ENCODE measurements at places on chromosomes 3 and 15.

GRCh38 chr3:134598763-134599545 lies 51.9 kb downstream of the KY start:
- no peak for DNase-seq

DNA sequence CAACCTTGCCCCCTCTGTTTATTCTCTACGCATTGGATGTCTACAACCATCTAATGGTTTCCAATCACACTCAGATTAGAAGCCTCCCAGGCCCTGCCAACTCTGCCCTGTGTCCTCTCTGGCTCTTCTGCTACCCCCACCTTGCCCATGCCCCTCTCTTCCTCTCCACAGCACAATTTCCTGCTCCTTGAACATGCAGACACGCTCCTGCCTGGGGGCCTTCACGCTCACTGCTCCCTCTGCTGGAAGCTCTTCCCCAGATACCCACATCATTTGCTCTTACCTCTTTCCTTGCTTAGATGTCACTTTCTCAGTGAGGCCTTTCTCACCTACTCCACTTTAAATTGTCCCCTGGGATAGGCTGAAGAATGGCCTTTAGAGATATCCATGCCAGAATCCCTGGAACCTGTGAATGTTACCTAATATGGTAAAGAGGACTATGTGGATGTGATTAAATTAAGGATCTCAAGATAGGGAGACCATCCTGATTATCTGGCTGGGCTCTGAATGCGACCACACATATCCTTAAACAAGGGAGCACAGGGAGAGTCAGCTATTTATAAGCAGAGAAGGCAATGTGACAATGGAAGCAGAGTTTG lies 9.9 kb downstream of the KY start:
- DNase-seq, result no peak

DNA sequence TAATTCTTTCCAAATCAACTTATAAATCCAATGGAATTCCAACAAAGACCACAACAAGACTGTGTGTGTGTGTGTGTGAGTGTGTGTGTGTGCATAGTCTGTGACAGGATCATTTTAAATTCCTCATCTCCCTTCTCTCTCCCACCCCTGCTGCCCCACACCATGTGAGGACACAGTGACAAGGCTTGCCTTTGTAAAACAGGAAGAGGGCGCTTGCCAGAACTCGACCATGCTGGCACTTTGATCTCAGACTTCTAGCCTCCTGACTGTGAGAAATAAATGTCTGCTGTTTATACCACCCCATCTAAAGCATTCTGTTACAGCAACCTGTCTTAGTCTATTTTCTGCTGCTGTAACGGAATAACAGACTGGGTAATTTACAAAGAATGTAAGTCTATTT lies 99.1 kb downstream of the NSMCE3 start:
- no peak for DNase-seq

- DNase-seq, result no peak
Observed at GRCh38 chr3:43215663-43216275, 70.6 kb upstream of the SNRK start.

GRCh38 chr3:94405258-94406035 lies 342.6 kb downstream of the NSUN3 start:
- DNase-seq, result no peak

- DNase-seq, result no peak
Observed at GRCh38 chr3:160129459-160130061, 95.7 kb upstream of the C3orf80 start.

GRCh38 chr3:171095063-171095462 lies 68.5 kb upstream of the SLC2A2 start:
- no peak for DNase-seq

GRCh38 chr15:77596821-77597803 lies 35.6 kb downstream of the LINGO1 start:
- no peak for DNase-seq

- no peak for DNase-seq
Observed at GRCh38 chr15:97981058-97981457, 20.6 kb downstream of the ARRDC4 start.

GRCh38 chr15:50790778-50791453 lies 25.4 kb upstream of the SPPL2A start:
- no peak for DNase-seq

- no peak for DNase-seq
Observed at GRCh38 chr3:34323517-34323916, 525.1 kb downstream of the PDCD6IP start.

DNA sequence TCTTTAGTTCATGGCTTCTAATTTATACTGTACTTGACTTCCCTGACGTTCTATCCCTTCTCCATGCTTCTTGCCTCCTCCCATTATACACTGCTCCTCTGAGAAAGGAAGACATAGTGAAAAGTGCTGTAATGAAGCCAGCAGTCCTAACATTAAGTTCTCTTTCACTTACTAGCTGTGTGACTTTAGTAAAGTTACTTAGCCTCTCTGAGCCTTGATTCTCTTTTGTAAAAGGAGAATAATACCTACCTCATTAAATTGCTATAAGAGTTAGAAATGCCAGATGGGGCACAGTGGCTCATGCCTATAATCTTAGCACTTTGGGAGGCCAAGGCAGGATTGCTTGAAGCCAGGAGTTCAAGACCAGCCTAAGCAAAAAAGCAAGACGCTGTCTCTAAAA lies 18.8 kb upstream of the IGF2BP2 start:
- no peak for DNase-seq

DNA sequence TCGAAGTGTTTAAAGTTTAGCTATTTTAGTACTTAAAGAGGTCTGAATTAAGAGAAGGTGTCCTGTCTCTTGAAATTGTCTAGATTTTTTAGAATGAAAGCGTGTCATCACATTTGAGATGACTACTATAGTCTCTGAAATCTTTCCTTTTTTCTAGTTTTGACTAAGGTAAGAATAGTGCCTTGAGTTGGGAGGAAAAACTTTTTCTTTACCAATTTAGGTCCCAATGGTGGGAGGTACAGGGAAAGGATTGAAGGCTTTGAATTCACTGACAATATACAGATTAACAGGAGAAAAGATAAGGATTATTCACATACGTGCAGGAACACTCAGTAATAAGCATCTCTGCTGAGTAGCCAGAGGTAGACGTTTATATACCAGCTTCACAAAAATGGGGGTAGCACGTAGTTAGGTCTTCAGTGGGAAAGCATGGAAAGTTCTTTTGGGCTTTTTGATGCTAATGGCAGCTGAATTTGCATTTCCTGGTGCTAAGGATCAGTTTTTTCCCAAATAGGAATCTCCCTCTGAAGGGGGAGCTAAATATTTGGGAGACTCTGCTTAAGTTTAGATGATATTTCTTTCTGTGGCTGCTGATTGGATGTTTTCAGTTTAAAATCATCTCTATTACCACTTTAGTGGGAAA lies 88.1 kb downstream of the VPS8 start:
- no peak for DNase-seq

DNA sequence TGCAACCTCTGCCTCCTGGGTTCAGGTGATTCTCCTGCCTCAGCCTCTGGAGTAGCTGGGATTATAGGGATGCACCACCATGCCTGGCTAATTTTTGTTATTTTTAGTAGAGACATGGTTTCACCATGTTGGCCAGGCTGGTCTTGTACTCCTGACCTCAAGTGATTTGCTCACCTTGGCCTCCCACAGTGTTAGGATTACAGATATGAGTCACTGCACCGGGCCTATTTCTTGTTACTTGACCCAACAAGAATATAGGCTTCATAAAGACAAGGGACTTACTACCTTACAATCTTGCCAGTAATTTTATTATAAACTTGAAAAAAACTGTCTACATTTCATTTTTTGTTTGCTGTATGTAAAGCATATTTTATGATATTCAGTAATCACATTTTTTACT lies 21.4 kb upstream of the ZBTB47 start:
- DNase-seq, result no peak

DNA sequence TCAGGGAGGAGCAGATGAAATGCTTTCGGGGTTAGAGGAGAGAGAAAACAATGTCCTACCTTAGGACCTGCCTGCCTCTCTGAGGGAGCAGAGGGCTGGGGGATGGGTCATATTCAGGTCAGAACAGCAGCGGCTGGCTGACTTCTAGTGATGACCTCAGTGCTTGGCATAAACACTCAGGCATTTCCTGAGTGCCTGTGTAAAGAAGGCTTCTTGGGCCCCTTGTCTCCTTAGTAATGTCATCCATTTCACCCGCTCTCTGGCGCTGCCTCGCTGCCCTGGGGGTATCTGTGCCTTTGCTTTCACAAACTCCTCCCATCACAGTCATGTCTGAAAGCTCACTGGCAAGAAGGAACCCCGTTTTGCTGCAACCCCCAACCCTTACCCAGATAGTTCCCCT lies 82.9 kb upstream of the GSK3B start:
- DNase-seq, result no peak

DNA sequence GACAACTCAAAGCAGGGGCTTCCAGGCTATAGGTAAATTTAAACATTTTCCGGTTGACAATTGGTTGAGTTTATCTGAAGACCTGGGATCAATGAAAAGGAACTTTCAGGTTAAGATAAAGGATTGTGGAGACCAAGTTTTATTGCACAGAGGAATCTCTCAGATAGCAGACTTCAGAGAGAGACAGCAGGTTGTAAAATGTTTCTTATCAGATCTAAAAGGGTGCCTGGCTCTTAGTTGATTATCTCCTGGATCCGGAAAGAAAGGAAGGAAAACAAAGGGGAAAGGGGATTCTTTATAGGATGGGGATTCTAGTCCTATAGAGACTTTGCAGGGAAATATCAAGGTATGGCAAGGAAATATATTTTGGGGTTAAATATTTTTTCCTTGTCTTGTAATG lies 951.3 kb upstream of the SEMA6D start:
- DNase-seq, result no peak

DNA sequence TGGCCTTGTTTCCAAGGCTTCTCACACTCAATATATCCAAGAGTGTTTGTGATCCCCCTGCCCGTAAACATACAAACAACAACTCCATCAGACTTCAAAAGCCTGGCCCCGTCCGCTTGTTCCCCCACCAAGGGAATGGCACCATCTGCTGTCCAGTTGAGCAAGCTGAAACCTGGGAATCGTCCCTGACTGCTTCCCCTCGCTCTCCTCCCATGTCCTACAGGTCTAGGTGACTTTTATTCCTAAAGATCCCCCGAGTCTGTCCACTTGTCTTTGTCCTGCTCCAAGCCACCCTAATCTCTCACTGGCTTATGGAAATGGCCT lies 27.9 kb upstream of the FAM174B start:
- no peak for DNase-seq

DNA sequence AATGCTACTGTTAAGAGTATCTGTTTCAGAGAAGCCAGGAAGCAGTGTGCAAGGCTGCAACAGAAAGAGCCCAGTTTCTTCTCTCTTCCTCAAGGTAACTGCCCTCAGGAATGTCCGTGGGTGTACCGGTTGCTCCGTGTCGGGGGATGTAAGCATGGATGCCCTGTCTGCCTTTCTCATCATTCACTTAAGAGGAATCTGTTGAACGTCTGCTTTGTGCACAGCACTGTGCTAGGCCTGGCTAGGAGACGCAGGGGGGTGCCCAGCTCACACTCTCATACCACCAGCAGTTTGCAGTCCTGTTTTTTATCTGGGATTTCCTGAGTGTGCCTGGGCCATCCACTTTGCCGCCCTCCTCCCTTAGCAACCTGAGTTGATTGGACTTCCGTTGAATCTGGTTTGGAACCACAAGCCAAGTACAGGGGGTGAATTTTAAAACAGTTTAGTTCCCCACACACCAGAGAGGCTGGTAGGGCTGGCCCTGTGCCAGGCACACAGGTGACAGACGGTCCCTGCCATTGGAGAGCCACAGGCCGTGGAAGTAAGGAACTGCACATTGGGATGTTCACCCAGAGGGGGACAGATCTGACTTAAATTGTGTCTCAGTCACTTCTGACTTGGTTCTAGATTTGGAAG lies 11.2 kb downstream of the BOC start:
- DNase-seq, result no peak

GRCh38 chr15:83158393-83158792 lies 49.2 kb downstream of the HDGFL3 start:
- no peak for DNase-seq

DNA sequence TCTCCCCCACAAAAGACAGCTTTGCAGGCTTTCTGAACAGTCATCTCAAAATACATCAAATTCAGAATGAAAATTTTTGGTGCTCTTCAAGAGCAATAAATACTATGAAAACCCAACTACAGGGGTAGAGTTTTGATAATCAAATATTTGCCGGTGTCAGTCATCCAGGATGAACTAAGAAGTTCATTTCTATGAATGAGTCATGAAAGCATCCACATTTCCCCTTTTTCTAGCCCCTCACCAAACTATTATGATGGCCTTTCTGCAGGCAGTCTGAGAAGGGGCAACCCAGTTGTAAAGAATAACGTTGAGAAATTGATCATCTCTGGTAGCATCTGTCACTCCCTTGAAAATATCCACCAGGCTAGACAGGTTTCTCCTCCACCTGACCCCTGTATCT lies 3.1 kb upstream of the LPCAT4 start:
- no peak for DNase-seq

DNA sequence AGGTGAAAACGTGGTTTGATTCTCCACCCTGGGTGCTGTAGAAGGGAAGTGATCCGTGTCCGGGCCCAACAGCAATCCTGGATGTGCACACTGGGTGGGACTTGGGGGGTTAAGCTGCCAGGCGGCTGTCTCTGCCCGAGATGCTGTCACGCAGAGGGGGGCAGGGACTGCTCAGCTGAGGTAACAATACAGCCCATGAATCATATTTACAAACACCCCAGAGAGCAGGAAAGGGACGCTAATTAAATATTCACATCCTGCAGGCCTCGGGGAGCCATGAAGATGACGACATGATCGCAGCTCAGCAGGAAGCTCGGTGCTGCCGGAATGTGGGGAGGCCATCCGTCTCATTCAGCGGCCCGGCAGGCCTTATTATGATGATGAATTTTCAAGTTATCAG lies 17.9 kb upstream of the CRABP1 start:
- no peak for DNase-seq

DNA sequence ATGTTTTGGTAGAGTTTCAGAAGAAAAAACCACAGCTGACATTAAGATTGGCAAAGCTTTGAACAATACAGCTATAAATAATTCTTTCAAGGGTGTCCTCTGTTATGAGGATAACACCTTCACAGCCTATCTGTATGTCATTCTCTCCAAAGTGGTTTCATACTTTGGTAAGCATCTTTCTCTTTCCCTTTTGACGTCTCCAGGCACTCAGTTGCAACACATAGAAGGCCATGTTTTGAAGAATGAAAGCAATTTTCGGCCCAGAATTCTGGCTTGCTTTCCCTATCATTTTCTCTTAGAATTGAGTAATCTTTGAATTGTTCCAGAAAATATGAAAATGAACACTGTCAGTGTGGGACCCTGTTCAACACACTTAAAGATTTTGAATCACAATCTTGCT lies 200.0 kb upstream of the CBLB start:
- DNase-seq, result no peak

- DNase-seq, result no peak
Observed at GRCh38 chr3:134457376-134458074, 28.3 kb downstream of the ANAPC13 start.

DNA sequence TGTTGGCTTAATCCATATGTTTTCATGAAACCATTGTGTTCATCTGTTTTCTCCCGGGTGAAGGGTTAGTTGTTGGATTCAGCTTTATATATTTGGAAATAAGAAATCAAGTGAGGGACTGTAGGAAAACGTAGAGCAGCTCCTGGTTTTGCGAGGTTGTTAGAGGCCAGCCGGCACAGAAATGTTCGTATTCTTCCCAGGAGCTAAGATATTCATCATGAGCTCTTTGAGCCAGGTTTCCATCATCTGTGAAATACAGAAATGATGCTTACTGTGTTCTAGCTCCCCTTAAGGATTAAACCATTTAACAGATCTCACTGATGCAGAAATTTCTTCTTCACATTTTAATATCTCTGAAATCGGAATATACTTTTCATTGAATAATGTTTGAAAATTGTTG lies 235.5 kb downstream of the PTPRG start:
- no peak for DNase-seq

- no peak for DNase-seq
Observed at GRCh38 chr3:34213478-34213877, 415.0 kb downstream of the PDCD6IP start.
